NCI-H460 (cell line): ENCODE measurements at places on chromosomes 12 and 14. TPM values are rescaled to one million over a fixed set of nuclear protein-coding genes. Genes with fewer than 3 reads are reported as not detected.
A peak's percentile ranks its signal among the peaks of the same experiment; 100 is the strongest.

DNA sequence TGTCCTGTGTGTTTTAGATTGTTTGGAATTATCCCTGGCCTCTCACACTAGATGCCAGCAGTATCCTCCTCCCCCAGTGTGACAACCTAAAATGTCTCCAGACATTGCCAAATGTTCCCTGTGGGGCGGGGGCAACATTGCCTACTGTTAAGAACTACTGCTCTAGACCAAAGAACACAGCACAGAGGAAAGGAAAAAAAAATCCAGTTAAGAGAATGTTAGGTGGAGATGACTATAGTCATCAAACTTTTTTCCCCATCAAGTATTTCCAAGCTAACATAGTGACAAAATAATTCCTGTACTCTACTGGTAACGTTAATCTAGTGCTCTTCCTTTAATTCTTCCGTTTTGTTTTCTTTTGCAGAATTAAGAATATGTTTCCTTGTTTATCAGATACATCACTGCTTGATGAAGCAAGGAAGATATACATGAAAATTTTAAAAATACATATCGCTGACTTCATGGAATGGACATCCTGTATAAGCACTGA, 3.5 kb downstream of the CDKN1B start:
- no peak for DNase-seq

The ANKRD33 gene
- total RNA-seq: not detected in 2 replicates

- DNase-seq: no peak
Observed at GRCh38 chr14:99672506-99673304, 11.4 kb upstream of the CYP46A1 start.

DNA sequence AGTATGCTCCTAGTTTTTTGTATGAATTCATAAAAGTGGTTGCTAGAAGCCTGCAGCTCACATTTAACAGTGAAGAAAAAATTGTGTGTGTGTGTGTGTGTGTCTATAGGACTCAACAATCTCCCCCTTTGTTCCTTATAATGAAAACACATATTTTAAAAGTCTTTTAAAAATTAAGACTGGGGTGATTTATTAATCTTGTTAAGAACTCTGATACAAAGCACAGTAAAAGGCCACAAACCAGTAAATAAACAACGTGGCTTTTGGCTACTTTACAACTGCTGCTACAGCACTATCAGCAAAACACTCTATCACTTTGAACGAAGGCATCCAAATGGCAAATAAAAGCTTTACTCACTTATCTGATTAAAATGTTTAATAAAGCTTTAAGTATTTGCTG, 594 bp upstream of the VCPKMT start:
- no peak for DNase-seq

The GPR132 gene
- 0.78 TPM in 1 of 2 replicates, not detected in the other for total RNA-seq

DNA sequence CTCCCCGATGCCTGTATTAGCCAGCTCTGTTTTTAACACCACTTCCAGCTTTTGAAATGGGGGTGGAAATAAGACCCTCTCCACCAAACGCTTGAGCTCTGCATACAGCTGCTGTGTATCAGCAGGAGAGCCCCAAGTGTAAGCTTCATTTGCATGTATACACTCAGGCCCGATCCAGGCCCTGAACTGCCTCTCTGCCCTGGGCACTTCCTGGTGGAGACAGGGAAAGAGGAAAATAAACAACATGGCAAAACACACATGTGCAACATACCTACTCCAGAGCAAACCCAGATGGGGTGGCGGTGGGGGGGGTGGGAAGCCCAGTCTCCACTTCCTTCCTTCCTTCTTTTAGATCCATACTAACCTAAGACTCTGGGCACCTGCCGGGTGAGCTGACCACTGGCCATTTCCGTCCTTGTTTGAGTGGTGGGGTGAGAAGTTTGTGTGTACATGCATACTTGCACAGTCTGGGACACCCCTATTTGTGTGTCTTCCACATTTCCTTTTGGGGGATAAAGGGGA, 55.3 kb downstream of the RBM19 start:
- no peak for DNase-seq

DNA sequence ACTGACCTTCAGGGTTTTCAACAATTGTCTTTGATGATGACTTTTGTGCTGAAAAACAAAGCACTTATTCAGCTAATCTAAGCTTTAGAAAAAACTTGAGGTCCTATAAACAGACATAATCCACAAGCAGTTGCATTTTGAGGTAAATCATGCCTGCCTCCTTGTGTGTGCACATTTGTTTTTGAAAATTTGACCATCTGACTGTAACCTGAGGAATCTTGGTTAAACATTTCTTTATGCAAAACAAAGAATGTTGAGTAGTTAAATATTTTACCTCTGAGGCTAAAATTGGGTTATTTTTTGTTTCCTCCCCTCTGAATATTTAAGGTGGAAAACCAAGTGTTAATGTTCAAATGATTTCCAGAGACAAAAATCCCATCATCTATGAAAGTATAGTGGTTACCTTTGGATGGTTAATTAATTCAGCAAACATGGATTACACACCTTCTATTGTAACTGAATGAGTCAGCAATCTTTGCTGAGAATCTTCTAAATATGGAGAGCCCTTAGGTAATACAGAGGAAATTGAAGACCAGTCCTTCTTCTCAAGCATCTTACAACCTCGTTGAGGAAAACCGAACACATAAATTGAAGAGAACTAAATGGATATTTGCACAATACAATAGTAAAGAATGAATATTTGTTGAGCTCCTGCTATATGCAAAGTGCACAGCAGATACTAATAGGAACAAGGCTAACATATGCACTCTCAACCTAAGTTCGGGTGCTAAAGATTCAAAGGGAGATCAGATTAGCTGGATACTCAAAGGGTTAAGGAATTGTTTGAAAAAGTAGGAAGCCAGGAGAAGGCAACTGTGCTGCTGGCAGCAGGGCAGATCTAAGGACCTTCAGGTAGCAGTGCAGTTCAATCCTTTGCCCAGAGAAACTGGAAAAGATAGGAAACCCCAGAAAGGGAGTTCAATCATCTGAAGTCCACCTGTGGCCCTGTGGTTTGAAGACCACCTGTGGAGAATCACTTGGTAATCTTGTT, 115.2 kb downstream of the BMP4 start:
- no peak for DNase-seq

DNA sequence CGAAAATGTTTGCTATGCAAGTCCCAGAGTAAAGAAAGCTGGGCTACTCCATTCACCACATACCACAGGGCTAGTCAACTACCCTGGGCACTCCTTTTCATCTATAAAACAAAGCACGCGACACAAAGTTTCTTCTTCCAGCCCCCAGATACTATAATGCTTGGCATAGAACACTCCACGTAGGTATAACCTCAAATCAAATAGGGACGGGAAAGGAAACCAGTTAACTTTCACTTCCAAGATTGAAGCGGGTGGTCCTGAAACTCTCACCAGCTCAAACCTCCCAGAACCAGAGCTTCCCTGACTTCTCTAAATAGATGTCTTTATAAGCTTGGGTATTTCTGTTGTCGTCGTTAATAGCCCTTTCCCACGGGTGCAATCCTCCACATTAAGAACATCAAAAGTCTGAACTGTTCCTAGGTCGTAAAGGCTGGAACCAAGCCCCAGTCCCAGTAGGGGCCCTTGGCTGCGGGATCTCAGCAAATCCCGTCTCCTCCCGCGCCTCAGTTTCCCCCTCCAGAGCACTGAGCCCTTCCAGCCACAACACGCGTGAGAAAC, 647 bp downstream of the LGMN start:
- no peak for DNase-seq

- no peak for DNase-seq
Observed at GRCh38 chr12:117521346-117521745, 159.9 kb upstream of the NOS1 start.

The PMEL gene
- total RNA-seq: 0.78 and 1.3 TPM in 2 replicates

The KCNC2 gene
- not detected in 2 replicates for total RNA-seq

- no peak for DNase-seq
Observed at GRCh38 chr14:53927171-53927570, 29.5 kb downstream of the BMP4 start.

The DBX2 gene
- not detected in 2 replicates for total RNA-seq

The ANKRD52 gene
- total RNA-seq: 29.0 and 32.7 TPM in 2 replicates

The C12orf50 gene
- total RNA-seq: not detected in 2 replicates

The SLCO1B1 gene
- not detected in 2 replicates for total RNA-seq

GRCh38 chr12:7832059-7832696, 40.5 kb downstream of the SLC2A14 start:
- peak; percentile 42 for DNase-seq

- DNase-seq: no peak
Observed at GRCh38 chr14:74035556-74035955, 16.4 kb downstream of the BBOF1 start.

GRCh38 chr12:28035500-28035899, 63.0 kb upstream of the PTHLH start:
- DNase-seq: peak; percentile 51

The PIWIL1 gene
- total RNA-seq: 0.02 TPM in 1 of 2 replicates, not detected in the other

GRCh38 chr12:48106681-48107613, 1.1 kb upstream of the SENP1 start:
- DNase-seq: no peak

GRCh38 chr12:27207615-27208413, 36.3 kb upstream of the STK38L start:
- DNase-seq: no peak

GRCh38 chr12:55663391-55663790, 26.7 kb downstream of the OR10P1 start:
- DNase-seq: no peak

The NELL2 gene
- total RNA-seq: 0.15 and 0.40 TPM in 2 replicates

DNA sequence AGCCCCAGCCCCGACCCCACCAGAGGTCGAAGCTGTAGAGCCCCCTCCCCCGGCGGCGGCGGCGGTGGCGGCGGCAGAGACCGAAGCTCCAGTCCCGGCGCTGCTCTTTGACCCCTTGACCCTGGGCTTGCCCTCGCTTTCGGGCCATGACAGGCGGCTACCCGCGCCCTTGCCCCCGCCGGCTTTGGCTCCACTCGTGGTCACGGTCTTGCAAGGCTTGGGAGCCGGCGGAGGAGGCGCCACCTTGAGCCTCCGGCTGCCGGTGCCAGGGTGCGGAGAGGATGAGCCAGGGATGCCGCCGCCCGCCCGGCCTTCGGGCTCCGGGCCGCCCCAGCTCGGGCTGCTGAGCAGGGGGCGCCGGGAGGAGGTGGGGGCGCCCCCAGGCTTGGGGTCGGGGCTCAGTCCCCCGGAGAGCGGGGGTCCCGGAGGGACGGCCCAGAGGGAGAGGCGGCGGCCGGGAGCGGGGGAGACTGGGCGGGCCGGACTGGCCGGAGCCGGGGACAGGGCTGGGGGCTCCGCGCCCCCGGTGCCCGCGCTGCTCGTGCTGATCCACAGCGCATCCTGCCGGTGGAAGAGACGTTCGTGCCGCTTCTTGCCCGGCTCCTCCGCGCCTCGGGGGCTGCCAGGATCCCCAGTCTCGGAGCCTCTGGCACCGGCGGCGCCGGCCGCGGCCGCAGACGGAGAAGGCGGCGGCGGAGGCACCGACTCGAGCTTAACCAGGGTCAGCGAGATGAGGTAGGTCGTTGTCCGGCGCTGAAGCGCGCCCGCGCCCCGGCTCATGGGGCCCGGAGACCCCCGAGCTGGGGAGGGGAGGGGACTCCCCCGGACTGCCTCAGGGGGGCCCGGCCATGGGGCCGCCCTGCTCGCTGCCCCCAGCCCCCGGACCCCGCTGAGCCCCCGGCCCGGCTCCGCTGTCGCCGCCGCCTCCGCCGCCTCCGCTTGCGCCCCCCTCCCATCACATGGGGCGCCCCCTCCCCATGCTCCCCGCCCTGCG, 778 bp downstream of the AGAP2 start:
- no peak for DNase-seq

The LRP1-AS gene
- total RNA-seq: not detected in 2 replicates

The CIDEB gene
- total RNA-seq: not detected in 2 replicates

The ATF7IP gene
- total RNA-seq: 23.2 and 25.5 TPM in 2 replicates

DNA sequence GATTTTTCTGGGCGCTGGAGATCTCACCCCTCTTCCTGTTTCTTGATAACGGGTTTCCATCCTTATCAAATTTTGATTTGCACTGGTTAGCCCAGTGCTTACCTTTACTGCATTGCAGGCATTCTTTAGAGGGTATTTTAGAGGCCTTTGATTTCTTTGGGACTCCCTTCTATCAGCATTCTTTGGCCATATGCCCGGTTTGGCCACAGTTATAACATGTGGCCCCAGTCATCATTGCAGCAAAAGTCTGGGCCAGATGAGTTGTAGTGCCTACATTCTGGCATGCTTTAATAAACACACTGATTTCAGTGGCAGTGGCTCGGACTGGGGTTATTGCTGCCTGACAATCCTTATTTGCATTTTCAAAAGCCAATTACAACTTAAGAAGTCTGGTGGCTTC, 82.3 kb downstream of the KCNMB4 start:
- DNase-seq: no peak

DNA sequence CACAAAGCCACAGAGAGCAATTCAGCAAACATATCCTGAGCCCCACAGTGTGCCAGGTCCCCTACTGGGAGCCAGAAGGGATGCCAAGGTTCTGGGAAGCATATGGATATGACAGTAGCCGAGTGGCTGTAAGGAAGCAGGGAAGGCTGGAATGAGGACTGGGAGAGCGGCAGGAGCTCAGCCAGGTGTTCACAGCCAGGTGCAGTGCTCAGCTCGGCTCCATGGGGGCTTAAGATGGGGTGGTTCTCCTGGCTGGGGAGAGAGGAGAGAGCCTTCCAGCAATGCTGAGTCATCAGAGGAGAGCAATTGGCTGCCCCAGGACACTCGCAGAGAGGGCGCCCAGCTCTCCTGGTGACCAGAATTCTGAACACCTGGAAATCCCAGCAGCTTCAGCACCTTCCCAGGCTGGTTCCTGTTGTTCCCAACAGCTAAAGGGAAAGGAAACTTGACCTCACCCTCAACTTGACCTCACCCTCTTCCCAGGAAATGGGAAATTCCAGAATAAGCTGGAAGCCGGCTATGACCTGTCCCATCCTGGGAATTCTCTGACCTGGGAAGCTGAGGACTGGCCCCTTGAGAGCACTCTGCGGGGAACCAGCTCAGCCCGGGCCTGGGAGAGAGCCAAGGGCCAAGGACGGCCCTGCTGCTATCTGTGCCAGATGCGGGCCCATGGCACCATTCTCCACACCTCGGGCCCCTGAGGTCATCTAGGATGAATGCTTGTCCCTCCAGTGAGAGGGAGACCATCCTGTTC, 34.6 kb downstream of the SLC6A12 start:
- DNase-seq: no peak

DNA sequence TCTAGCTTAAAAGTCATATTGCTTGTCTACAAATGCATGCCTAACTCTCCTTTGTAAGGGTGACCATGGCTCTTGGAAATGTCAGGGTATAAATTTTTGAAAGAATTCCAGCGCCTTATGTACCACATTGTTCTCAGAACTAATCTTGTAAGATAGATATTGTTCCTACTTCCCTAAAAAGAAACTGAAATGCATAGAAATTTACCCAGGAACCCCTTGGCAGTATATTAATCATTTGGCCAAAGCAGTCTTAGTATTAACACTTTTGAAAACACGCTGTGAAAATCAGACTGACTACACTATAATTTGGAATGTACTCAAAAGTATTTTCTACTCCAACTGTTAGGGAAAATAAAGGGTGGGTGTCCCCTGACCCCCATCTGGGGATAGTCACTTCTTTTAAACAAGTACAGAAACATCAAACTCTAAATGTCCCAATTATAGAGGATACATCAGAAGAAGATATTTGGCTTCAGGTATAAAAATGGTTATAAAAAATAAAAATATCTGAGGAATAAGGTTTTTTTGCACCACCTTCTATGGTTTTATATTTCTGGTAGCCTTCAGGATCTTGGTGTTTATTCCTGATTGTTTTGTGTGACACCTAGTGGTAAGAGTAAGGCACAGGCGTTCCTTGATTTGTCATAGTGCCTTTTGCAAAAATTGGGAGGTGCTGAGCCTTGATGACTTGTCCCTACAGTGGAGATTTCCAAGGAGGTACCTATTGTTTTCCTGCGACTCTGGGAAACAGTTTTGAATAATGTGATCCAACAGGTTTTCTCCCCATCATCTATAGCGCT, 2.2 kb upstream of the NFKBIA start:
- peak; percentile 73 for DNase-seq
